ENCODE measurements at places on chromosomes 11 and 22. TPM values are rescaled to one million over a fixed set of nuclear protein-coding genes. Genes with fewer than 3 reads are reported as not detected.

DNA sequence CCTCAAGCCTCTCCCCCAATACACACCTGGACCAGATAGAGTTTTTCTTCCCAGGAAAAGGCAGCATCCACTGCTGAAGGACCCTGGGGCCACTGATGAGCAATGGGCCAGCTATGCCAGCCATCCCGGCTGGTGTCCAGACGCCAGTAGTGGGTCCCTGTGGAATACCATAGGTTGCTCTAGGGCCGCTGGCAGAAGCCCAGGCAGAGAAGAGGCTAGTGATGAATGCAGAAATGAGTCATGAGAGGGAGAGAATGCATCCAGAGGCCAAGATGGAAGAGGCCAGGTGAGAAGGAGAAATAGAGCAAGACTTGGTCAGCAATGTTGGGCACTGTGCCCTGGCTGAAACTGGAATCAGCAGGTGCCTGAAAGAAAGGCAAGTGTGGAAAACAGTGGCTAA is 8.9 kb downstream of the HPX start:
- DNase-seq = no peak

GRCh38 chr11:120514541-120515121 is 3.1 kb downstream of the GRIK4 start:
- DNase-seq = no peak

GRCh38 chr11:12778240-12778905 is 104.2 kb downstream of the TEAD1 start:
- no peak for DNase-seq

GRCh38 chr11:16669799-16670415 is 68.5 kb upstream of the C11orf58 start:
- no peak for DNase-seq

- no peak for DNase-seq
Measured at GRCh38 chr11:92810423-92811064, 158.9 kb upstream of the MTNR1B start.

DNA sequence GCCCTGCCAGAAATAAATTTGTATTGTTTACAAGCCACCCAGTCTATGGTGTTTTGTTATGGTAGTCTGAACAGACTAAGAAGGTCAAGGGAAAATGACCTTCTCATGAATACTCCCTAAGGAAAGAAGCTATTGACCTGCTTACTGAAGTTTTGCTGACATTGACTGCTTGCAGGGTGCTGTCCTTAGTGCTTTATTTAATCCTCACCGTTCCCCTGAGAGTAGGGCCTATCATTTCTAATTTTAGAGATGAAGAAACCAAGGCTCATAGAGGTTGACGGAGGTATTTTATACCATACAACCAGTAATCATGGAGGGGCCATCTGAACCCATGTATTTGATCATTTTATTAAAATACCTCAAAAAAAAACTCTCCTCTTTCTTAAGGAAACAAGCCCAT is 66.7 kb upstream of the INCENP start:
- DNase-seq = no peak

DNA sequence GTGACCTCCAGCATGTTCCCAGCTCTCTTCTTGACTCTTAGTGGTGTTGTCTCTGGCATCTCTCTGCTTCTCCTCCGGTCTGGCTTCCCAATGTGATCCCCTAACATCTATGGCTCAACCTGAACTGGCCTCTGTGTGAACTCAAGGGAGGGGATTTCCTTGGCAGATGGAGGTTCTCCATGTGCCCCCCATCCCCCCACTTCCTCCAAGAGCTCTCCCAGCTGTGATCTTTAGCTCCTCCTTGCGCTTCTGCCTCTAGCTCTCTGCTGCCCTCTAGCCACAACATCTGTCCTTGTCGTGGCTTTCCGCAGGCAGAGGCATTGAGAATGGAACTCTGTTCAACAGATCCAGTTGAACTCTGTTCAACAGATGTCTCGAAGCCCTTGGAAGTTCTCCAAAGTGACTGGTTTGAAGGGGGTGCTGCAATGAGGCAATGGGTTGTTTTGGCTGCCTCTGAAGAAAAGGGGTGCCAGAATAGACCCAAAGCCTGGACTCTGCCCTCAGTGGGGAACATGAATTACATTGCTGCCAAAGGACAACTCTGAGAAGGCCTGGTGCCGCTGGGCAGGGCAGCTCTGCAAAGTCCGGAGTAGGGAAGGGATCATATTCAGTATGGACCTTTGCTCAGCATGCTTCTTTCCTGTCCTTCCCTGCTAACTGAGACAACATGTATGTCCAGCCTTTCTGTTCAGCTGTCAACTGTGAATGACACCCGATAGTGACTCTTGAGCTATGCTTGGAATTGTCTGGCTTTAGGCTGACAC is 61.9 kb downstream of the ADM start:
- DNase-seq = peak; percentile 82

DNA sequence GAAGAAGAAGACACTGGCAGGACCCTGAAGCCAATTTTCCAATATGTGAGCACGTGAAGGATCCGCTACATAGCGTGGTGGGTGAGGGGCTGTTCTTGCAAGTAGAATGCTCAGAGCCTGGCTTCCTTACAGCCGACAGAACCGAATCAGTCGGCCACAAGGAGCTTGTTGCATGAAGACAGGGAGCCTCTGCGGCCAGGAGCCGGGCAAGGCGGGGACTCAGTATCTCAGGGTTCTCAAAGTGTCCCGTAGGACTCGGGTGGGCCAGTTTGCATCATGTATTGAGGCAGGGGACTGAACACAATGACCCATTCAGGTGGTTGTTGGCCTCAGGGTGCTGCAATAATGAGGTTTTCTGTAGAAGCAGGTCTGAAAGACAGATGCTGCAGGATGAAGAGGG is 289.5 kb downstream of the NTM start:
- no peak for DNase-seq

DNA sequence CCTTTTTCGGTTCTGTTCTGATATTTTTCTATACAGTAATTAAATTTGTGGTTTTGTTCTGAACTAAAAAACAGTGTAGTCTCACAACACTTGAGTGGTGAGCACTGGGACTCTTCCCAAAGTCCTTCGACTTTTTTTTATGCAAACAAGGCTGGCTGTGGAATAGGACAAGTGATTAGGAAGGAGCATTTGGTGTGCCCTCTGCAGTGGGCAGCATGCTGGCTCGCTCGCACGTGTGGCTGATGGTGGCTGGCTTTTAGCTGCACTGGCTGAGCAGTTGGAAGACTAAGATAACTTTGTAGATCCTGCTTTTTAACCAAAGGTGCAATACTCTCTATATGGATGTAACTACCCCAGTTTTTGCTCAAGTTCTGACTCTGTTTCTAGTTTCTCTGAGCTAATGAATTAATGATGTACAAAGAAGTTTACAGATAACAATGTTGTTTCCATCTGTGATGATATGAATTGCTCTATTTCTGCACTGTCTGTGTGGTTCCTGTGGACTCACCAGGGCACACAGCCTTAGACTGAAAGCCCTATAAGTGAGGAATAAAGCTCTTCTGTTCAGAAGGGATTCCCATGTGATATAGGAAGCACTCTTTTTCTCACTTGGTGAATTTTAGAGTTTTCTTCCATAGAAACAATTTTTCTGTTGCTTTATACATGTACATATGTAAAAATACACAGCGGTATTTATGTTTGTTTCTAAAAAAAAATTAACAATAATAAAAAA is 143.1 kb upstream of the RASSF10 start:
- no peak for DNase-seq

- DNase-seq = no peak
Measured at GRCh38 chr11:37804666-37805065, 1206.6 kb upstream of the RAG2 start.

- DNase-seq = no peak
Measured at GRCh38 chr11:45289369-45289768, 3.2 kb upstream of the SYT13 start.

GRCh38 chr11:8544807-8545206 is 49.2 kb downstream of the STK33 start:
- DNase-seq = no peak

DNA sequence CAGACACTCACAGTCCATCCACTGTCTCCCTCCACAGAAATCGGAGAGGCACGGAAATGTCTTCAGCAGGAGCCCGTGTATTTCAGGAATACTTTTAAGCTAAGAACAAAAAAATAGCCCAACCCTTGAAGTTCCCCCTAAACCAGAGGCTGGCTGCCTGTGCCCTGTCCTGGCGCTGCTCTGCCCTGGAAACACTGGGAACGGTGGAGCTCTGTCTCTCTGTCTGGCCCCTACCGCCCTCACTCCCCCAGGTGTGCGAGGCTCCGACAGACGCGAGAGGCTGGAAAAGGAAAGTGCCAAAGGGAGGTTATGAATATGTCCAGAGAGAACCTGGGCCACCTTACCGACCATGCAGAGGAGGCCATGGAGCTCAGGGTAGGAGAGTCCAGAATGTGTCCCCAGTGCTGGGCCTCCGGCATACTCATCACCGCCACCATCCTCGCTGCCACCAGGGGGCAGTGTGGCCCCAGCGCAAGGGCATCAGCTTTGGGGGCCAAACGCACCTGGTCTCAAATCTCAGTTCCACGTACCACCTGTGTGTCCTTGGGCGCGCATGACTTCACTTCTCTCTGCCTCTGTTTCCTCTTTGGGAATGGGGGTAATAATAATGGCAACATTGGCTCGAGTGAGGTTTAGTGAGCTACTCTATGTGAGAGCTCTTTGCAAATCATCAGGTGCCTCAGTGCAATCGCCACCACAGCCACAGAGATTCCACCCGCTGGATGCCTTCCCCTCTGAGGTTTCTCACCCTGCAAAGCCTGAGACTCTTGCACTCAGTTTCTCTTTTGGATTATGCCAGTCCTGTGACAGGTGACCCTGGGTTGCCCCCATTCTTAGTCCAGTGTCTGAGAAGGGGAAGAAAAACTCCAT is 10.4 kb upstream of the SLCO2B1 start:
- peak; percentile 72 for DNase-seq

Gene INS
- total RNA-seq = not detected

Gene RAB38
- total RNA-seq = 2.4 TPM

Gene OR10A2
- total RNA-seq = not detected

Gene PYGM
- 12.0 TPM for total RNA-seq

Gene MYO18B
- not detected for total RNA-seq

Gene MMP3
- total RNA-seq = 0.37 TPM

Gene GPR83
- not detected for total RNA-seq

Gene EXPH5
- 1.1 TPM for total RNA-seq

Data from ovary (tissue), 10 donors.